ENCODE measurements at places on chromosomes 7 and 10.

- ATAC-seq: no peak
Measured at GRCh38 chr10:125984346-125984745, 88.0 kb downstream of the FANK1 start.

GRCh38 chr7:17660116-17660515 is 280.2 kb downstream of the SNX13 start:
- no peak for ATAC-seq

DNA sequence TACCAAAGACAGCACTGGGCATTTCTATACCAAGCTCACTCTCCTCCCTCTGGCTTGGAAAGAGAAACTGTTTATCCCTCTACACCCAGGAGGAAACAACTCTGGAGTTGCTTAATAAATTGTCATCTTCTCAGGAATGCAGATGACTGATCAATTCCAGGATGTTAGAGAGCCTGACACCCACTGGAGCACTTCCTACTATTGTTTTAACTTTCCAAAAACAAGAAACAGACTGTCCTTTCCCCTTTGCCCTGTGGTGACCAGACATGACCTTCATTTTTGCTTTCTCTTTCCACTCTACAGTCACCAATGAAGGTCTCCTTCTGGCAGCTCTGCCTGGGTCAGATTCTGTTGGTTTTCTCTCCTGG is 19.6 kb downstream of the GIMAP4 start:
- peak; percentile 54 for ATAC-seq

DNA sequence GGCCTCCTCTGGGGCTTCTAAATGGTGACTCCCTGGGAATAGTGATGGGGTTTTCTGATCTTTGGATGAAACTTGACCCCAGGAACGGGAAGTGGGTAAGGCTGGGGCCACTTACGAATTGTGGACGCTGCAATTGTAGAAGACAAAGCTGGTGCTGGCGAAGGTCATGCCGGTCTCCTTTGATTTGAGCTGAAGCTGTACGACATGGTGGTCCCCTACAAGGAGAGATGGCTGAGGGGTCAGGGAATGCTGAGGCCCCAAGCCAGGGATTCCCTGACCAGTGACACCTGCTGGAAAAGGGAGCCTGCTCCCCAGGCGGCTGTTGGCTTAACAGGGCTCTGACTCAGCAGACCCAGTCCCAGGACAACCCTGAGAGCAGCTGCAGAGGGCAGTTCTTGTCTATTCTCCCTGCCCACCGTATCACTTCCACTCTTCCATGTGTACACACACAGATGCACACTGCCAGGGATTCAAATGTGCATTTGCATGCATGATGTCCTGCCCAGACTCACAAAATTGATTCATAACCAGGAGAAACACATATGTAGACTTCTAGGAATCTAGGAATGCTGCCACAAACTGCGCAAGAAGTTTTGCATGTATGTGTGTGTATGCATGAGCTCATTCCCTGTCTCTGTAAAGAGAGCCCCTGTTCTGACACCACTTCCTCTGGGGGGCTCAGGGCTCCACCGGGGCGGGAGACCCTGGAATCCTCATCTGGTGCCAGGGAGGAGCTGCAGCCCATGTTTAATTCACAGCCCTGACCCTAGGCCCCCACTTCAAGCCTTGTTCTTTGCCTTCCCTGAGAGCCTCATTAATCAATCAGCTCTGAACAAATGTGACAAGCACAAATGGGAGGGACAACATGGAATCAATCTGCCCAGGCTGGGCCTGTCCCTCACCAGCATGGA is 350.0 kb downstream of the PLXNA4 start:
- no peak for ATAC-seq

GRCh38 chr10:97134983-97135382 is 50.8 kb downstream of the SLIT1 start:
- ATAC-seq: no peak

- ATAC-seq: no peak
Measured at GRCh38 chr7:36652431-36652830, 71.9 kb downstream of the AOAH start.

DNA sequence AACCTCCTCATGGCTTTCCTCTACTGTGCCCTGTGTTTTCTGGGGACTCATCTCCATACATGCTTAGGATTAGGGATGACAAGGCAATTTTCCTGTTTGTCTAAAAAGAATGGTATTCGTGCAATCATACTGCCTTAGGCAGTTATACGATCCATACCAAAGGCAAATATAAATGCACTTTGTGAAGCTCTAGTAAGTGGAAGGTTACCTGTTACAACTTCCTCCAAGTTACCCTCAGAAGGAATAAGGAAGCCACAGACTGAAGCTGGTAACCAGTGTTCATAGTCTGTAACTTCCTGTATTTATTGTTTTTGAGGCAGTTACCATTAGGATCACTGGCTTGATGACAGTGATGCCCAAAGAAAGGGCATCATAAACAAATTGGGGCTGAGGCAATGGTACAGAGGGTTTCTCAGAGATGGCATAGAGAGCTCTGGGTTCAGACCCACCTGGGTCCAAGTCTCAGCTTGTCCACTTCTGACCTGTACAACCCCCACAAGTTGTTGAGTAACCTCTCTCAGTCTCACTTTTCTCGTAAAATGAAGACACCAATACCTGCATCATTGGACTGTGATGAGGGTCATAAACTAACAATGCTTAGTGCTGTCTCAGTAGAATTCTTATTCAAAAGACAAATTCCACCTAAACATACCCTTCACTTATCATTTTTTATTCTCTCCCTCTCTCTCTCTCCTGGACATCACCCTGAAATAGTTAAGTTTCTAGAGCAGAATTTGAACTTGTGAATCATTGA is 138.2 kb downstream of the ELMO1 start:
- ATAC-seq: peak; percentile 82

DNA sequence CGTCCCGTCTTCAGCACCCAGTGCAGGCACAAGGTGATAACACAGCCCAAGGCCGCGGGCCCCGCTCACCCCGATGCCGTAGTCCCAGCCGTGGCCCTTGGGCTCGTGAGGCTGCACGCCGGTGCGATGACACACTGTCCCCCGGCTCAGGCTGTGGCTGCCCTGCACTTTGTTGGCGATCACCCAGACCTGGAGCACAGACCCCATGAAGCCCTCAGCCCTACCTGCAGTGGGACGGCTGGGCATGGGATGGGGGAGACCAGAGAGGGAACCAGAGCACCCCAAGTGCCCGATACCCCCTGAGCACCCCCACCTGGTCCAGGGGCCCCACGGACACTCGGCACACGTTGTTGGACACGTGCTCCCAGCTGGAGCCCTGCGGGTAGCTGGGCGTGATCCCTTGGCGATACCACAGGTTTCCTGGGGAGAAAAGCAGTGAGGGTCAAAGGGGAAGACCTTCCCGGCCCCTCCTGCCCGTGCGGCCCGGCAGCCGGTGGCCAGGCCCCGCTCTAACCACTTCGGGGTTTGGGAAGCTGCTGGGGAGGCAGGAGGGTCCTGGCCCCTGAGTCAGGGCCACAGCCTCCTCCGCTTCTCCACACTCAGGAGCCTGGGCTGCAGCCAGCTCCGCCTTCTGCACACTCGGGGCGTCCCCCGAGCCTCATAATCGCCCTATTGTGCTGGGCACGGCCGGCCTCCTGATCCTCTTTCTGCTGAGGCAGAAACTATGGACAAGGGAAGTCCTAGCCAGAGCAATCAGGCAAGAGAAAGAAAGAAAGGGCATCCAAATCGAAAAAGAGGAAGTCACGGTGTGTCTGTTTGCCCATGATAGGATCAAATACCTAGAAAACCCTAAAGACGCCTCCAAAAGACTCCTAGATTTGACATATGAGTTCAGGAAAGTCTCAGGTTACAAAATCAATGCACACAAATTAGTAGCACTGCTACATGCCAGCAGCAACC is 6.7 kb downstream of the BHLHA15 start:
- no peak for ATAC-seq

DNA sequence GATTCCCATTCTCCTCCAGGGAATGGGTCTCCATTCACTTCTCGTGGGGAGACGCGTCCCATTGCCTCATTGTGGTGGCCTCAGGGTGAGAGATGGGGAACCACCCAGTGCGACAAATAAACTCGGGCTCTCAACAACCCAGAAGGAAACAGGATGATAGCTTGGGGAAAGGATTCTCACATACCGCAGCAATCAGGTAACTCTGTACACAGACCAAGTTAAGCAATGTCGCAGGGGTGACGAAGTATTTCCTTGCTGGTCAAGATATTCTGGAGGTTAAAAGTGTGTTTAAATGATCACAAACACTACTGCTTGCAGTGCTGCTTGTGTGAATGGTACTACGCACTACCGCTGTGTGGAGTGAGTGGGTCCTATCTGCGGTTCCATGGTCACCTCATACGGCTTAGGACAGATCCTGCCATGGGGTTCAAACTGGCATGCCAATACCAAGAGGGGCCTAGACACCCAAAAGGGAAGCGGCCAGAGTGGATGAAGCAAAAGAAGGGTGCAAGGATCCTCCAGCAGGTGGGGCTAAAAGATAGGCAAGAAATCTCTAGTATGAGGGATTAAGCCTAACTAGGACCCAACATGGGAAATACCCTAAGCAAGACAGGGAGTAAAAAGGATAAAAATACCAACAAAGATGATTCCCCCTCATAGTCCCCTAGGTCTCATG is 143.8 kb upstream of the TMEM106B start:
- peak; percentile 46 for ATAC-seq

- ATAC-seq: no peak
Measured at GRCh38 chr7:88789480-88790064, 6.0 kb downstream of the TEX47 start.

- ATAC-seq: no peak
Measured at GRCh38 chr10:103599211-103599610, 105.7 kb downstream of the NEURL1 start.

- ATAC-seq: no peak
Measured at GRCh38 chr7:84844771-84845170, 342.1 kb downstream of the SEMA3D start.

- ATAC-seq: no peak
Measured at GRCh38 chr7:14418633-14419032, 429.2 kb upstream of the ETV1 start.

DNA sequence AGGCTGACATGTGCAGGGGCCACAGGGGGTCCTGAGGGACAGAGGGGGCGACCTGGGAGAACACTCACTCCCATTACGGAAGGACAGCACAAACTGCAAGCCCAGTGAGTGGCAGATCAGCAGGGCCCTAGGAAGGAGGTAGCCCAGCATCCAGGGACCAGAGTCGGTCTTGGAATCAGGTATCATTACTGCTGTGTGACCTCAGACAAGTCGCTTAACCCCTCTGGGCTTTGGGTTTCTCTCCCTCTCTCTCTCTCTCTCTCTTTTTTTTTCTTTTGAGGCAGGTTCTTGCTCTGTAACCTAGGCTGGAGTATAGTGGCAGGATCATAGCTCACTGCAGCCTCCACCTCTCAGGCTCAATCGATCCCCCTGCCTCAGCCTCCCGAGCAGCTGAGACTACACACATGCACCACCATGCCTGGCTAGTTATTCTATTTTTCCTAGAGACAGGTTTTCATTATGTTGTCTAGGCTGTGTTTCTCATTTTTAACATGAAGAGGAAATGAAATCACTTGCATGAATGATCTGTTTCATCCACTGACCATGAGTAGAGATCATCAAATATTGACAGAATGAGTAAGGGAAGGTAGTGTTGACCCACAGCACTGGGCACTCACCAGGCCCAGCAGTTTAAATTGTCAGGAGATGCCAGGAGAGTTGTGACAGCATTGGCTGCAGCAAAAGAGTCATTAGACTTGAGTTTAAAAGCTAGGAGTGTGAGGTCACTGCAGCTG is 49.4 kb downstream of the BUB3 start:
- ATAC-seq: no peak

DNA sequence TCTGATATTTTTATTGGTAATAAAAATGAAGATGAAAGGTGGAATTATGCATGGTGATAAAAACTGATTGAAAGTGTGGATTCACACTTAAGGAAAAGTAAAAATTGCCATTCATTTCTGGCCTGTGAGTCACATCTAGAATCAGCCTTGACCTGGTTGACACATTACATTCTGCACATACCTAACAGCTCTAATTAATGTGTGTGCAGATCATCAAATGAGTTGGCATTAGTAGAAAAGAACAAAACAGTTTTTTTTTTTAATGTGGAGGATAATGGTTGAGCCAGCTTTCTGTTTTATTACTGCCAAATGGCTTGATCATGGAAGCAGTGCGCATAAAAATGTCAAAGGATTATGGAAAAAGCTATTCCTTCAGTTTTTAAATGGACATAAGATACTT is 142.6 kb upstream of the TMEM196 start:
- no peak for ATAC-seq

GRCh38 chr10:6647811-6648526 is 67.9 kb upstream of the PRKCQ start:
- ATAC-seq: peak; percentile 27

All from stimulated activated memory B cell treated with anti-CD40 and anti-IgM and Interleukin-4, amounts not matched to agents 10 μg/mL and 1 μg/mL and 100 μg/mL, for 72 hours (primary cell).